ENCODE measurements at places on chromosomes 16 and 17.

DNA sequence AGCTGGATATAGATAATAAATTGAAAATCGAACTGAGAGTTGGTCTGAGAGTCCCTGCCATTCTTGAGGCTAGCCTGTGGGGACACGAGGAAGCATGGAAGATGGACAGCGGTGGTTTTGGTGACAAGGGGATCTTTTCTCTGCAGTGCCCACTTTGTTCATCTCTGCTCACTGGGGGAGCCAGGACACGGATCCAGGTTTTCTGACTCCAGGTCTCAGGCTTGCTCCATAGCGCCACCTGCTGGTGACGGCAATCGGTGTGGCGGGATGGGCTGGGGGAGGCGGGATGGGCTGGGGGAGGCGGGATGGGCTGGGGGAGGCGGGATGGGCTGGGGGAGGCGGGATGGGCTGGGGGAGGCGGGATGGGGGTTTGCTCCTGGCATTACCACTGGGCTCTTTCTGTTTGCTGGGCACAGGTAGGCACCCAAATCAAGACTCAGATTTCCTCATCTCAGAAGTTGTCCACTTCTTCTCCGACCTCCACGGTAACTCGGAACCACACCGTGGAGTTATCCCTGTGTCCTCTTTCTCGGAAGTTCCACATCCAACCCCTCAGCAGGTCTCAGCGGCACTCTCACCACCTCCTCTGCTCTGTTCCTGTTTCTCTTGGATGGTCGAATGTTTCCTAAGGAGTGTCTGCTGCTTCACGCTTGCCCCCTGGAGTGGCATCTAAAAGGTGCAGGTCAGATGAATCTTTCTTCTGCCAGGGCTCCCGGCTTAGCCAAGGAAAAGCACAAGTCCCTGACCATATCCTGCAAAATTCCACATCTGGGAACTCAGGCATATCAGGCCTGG, 142.4 kb downstream of the CYLD start:
- no peak for DNase-seq

DNA sequence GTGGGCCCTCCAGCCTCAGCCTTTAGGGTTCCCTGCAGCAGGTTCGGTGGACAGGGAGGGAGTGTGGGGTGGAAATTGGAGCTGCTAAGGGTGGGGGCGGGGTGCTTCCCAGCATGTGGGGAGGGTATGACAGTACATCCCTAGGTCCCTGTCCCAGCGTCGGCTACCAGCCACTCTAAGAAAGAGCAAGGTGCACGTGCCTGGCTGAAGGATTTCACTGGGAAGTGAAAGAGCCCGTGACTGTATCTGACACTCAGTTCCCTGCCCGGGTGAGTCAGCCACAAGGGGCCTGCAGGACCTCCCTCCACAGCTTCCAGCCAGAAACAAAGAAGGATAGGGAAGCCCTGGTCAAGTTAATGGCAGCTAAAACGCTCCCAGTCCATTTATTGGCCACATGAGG, 4.1 kb downstream of the SNRNP25 start:
- no peak for DNase-seq

- DNase-seq: no peak
Measured at GRCh38 chr17:6578491-6578890, 22.1 kb upstream of the PITPNM3 start.

DNA sequence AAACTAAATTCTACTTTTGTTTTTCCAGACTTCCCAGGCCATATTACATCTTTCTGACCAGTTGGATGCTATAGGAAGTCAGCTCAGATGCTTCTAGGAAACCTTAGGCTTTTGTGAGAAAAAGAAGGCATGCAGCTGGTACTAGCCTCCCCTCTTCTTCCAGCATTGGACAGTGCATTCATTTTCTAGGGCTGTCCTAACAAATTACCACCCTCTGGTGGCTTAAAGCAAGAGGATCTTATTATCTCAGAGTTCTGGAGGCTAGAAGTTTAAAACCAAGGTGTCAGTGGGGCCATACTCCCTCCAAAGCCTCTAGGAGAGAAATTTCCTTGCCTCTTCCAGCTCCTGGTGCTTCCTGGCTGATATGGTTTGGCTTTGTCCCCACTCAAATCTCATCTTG, 467.8 kb downstream of the SLC39A11 start:
- no peak for DNase-seq

- DNase-seq: peak; percentile 64
Measured at GRCh38 chr16:81616321-81617020, 162.6 kb upstream of the PLCG2 start.

GRCh38 chr17:77473615-77474226, 333.0 kb downstream of the SEC14L1 start:
- DNase-seq: no peak

- no peak for DNase-seq
Measured at GRCh38 chr17:80445726-80446110, 30.7 kb downstream of the NPTX1 start.

DNA sequence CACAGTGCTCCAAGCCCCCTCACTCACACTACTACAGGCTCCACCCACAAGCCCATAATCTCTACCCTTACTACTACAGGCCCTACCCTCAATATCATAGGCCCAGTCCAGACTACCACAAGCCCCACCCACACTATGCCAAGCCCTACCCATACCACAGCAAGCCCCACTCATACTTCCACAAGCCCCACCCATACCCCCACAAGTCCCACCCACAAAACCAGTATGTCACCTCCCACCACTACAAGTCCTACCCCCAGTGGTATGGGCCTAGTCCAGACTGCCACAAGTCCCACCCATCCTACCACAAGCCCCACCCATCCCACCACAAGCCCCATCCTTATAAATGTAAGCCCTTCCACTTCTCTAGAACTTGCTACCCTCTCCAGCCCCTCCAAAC, 13.8 kb downstream of the RIPOR1 start:
- DNase-seq: no peak

- peak; percentile 88 for DNase-seq
Measured at GRCh38 chr16:23452572-23453337, at the start of gene COG7. TSS of gene COG7 (minus strand) at chr16:23453189. CDS start at chr16:23452994, 195 bp downstream.

DNA sequence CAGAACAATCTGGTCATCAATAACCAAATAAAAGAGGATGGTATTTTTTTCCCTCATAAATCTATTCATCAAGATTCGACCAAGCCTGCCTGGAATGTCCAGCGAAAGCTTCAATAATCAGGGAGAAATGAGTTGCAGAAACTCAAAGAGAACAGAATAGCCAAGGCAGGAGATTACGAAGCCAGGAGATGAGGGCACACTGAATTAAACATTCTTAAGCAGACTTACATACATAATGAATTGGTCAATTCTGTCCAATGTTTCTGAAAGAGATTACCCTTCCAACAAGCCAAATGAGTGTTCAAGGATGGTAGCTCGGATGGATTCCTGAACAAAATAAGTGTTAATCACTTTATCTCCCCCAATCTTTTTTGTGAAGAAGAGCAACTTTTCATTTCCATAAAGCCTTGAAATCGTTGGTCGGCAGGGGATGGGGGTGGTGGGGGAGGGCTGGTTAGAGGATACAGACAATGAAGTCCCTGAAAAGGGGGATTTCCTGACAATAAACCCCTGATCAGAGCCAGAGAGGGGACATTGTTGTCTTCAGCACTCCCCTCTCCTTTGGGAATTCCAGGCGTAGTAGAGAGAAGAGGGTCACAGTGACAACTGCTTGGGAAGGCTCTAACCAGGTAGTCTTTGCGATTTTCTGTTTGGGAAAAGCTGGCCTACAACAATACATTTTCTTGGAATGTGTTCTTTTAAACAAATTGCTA, 20.7 kb downstream of the TOX3 start:
- no peak for DNase-seq

DNA sequence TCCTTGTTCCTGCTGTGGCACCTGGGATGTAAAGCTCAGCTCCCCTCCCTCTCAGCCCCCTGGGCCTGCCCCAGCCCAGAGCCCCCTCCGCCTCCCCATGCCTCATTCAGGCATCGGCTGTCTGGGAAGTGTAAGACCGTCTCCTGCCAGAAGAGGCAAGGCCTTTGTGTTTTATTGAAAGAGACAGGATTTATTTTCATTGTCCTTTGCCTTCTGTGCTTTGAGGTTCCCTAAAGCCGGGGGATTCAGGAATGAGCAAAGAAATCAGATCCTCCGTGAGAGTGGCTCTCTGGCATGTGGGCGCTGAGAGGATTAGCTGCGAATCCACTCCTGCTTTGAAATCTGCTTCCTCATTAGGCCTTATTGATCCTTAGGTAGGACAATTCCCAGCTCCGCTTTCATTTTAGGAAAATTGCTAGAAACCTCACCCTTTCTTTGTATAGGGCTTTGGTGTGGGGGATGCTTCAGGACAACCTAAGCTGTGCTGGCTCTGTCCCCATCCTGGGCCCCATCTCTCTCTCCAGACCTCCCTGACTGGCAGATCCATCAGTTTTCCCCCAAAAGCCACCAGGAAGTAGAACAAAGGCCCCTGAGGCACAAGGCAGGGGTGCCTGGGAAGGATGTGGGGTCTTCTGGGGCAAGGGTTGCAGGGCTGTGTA, 211.5 kb upstream of the TNRC6C start:
- DNase-seq: no peak

- no peak for DNase-seq
Measured at GRCh38 chr16:81592353-81592866, 147.8 kb downstream of the CMIP start.

GRCh38 chr16:70724146-70725023, 38.5 kb upstream of the MTSS2 start:
- no peak for DNase-seq

DNA sequence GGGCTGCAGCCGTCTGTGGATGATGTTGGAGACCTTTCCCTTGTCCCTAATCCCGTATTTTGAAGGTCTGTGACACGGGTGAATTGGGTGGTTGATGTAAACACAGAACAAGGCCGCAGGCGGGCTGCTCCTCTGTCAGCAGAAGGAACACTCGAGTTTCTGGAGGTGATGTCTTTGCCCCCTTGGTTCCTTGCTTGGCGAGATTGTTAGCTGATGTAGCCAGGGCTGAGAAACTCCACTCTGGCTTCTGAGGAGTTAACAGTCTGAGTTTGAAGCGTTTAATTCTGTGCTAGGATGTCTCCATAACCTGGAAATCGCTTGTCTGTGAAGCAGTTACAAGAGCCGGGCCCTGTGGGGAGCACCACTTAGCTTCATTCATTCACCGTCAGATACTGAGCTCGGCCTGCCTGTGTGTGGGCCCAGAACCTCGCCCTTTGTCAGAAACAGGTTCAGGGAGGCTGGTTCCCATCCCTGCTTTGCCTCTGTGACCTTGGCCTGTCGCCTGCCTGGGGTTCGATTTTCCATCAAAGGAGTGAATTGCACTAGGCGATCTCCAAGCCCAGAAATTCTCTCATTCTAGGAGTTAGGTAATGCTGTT, 1.3 kb downstream of the MAPK8IP3 start:
- DNase-seq: no peak

DNA sequence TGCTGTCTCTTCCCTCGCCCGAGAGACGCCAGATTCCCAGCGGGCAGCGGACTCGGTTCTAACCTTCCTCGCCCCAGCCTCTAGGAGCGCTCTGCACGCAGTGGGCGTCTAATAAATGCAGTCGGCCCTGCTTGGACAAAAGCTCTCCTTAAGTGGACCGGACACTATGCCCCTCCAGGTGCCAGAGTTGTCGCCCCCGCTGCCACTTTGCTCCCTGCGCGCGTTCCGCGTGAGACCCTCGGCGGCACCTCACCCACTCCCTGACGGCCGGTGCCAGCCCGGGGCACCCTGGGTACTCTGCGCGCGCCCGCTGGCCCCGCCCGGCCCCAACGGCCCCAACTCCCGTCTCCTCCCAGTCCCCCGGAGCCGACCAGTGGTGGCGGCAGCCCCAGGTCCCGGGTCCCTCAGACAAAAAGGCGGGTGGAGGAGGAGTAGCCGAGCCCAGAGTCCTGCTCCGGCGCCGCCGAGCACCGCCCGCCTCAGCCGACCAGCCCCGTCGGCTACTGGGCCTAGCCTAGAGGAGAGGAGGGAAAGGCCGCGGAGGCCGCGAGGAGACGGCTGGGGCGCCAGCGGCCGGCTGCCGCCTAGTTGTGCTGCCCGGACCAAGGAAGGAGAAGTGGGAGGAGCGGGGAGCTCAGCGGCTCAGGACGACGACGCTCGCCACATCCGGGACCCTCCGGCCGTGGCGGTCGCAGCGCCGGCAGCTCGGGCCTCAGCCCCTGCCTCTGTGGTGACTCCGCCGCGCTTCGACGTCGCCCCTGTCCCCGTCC, 123.0 kb downstream of the GOSR1 start:
- DNase-seq: peak; percentile 87

GRCh38 chr17:17058304-17058703, 16.0 kb downstream of the MPRIP start:
- DNase-seq: no peak

GRCh38 chr17:33113991-33114370, 122.3 kb downstream of the SPACA3 start:
- no peak for DNase-seq

DNA sequence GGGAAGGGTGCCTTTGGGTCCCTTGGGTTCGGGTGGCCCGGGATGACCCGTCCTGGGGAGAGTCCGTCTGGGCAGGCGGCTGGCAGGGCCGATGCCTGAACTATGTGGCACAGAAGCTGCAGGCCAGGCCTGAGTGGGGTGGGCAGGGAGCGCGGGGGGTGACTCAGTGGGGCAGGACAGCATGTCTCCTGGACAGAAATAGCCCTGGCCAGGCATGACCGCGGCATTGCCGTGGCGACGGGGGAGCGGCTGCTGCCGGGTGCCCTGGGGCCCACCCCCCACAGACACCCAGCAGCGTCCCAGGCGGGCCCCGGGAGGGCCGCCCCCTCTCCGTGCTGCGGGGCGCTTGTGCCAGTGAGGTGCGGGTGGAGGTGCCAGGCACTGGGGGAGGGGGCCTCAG, 1.8 kb upstream of the C1QTNF8 start:
- no peak for DNase-seq

DNA sequence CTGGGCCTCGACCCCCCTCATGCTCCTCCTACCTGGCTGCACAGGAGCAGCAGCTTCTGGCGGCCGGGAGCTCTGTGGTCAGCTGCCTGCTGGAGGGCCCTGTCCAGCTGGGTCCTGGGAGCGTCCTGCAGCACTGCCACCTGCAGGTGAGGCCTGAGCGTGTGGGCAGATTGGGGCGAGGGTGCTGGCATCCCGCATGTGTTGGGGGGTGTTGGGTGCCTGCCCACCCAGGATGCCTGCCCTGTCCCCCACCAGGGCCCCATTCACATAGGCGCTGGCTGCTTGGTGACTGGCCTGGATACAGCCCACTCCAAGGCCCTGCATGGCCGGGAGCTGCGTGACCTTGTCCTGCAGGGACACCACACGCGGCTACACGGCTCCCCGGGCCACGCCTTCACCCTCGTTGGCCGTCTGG, 16.5 kb downstream of the FCSK start:
- no peak for DNase-seq

GRCh38 chr16:75263963-75264445, 12.6 kb upstream of the BCAR1 start:
- no peak for DNase-seq

- no peak for DNase-seq
Measured at GRCh38 chr17:76845541-76846017, 22.6 kb upstream of the MGAT5B start.

All from HL-60 (cell line).